ENCODE measurements at places on chromosomes 11 and 22.

GRCh38 chr22:50317178-50317577 lies 9.6 kb downstream of the DENND6B start:
- DNase-seq: no peak

GRCh38 chr11:88377144-88377543 lies 39.6 kb upstream of the CTSC start:
- no peak for DNase-seq

GRCh38 chr11:10648871-10649270 lies 44.7 kb downstream of the IRAG1 start:
- no peak for DNase-seq

DNA sequence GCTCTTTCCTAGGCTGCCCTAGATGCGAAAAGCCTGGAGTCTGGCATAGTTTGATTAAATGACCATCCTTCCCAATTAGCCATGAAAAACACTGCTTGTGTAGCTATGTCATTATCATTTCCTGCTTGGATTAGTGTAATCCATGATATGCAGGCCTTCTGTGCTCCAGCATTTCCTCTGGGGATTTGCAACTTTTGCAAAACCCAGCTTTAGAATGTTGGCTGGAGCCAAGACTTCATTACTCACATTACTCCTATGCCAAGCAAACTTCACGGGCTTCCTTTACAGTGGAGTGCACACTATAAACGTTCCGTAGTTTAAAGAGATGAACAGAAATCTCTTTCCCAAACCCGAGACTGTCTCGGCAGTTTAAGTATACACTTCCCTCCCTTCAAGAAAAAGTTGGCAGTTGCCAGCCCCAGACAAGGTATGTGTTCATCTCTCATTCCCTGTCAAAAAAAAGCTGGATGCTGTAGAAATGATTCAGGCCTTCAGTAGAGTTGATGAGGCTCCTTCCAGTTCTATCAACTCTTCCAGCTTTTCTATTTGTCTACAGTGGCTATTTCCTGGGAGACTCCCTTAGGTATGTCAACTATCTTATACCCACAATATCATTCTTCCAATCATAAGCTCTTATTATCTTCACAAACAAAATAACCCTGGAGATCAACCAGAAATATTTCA lies 180.0 kb downstream of the MAML2 start:
- DNase-seq: no peak

DNA sequence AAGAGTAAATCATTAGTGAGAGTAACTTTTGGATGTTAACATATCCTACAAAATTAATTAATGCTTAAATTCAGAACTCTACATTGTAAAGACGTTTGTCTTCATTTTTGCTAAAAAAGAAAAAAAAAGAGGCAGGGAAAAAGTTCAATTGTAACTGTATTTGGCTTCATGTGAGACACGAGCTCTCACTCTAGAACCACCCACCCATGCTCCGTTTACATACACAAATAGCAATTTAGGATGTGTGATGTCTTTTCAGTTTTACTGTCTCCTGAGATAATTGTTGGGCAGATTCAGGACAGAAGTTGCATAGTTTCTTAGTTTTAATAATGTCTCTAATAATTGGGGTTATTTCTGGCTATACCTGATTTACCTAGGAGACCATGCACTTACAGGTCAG lies 248.6 kb downstream of the AASDHPPT start:
- no peak for DNase-seq

DNA sequence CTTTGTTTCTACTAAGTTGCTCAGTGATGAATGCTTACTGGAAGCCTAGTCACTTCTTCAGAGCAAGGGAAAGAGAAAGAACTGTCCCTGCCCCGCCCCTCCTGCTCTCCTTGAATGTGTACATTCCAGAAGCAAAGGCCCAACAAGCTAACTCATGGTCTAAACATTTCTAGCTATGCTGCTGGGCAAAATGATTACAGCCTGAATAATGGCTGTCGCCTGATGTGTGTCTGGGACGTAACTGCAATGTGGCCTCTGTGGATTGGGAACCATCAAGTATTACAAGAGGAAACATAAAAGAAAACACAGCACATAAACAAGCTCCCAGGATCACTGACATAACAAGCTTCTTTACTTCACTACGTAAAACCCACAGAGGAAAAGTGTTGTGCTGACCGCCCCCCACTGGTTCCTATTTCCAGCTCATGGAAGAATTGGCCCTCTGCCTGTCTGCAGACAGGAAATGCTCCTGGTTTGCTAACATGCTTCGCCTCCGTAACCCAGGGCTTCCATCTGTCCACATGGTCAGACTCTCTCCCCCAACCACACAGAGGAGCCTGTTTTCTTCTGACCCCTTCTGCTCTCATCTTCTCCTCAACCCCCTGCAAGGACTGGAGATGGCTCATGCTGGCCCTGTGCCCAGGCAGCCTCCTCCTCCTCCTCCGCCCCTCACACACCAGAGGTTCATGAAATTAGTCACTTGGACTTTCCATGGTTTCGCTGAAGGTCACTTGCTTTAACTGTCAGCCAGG lies 187.2 kb downstream of the MAML2 start:
- no peak for DNase-seq

GRCh38 chr11:11141065-11141464 lies 212.0 kb downstream of the CSNK2A3 start:
- no peak for DNase-seq

GRCh38 chr11:13258855-13259254 lies 18.7 kb upstream of the BMAL1 start:
- no peak for DNase-seq

DNA sequence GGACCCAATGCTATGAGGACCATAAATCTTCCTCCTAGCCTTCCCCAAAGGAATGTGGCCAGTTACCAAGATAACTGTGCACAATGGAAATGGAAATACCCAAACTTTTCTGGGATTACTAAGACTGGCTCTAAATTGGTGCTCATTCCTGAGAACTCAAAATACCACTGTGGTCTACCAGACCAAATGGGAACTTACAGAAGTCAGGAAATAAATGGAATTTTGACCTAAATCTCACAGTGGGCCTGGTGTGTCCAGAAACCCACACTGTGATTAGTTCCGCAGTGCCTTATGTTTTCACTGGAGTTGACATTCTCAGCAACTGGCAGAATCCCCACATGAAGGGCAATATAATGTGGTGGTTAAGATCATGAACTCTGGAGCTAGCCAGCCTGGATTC lies 99.4 kb upstream of the ZC3H12C start:
- no peak for DNase-seq

GRCh38 chr11:43690929-43691725 lies 10.6 kb downstream of the HSD17B12 start:
- DNase-seq: no peak

DNA sequence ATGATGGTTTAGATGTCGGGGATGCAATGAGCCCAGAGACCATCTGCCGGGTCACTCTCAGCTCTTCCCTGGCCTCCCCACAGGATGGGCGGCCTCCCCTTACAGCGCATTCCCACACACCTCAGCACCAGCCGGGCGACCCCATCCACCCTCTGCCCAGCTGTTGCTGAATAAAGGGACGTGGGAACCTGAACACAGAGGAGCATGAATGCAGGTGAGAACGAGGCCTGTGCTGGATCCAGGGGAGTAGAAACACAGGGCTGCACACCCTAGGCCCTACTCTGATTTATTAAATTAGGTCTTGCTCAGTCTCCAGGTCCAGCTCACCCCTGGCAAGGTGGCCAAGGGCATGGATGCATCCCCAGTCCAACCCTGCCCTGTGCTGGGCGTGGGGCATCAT lies 180.5 kb downstream of the CTTN start:
- no peak for DNase-seq

GRCh38 chr11:44915621-44916020 lies 35.1 kb downstream of the TP53I11 start:
- DNase-seq: no peak

DNA sequence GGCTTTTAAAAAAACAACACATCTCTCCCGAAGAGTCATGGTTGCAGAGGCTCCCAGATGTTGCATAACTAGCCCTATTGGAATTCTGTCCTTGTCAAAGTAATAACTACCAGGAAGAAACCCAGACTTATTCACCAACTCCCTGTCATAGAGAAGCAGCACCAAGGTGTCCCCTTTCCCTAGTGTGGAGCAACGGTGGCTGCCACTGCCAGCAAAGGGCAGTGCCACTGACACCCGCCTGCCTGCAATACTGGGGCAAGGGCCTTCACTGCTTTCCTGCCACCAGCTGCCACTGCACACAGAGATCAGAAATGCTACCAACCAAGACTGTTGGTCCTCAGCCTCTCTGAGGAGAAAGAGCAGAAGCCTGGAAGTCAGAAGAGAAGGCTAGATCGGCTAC lies 27.3 kb downstream of the NAP1L4 start:
- no peak for DNase-seq

- peak; percentile 34 for DNase-seq
Measured at GRCh38 chr11:2892215-2892966, 6.8 kb upstream of the CDKN1C start.

DNA sequence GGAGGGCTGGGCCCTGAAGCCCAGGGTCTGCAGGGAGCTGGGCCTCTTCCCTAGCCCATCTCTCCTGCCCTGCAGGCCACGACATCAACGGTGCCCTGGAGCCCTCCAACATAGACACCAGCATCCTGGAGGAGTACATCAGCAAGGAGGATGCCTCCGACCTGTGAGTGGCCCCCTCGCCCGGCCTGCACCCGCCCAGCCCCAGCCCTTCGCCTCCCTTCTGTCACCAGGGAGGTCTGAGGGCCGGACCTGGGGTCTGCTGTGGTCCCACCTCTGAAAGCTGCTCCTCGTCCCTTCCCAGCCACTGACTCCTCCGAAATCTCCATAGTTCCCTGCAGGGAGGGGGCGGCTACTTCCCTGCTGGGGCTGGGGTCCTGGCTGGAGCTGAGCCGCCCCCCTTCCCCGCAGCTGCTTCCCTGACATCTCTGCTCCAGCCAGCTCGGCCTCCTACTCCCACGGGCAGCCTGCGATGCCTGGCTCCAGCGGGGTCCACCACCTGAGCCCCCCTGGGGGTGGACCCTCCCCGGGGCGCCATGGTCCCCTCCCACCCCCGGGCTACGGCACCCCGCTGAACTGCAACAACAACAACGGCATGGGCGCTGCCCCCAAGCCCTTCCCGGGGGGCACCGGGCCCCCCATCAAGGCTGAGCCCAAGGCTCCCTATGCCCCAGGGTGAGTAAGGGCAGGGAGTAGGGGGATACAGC lies 13.3 kb downstream of the MYRF start:
- DNase-seq: no peak

Measured in NCI-H774 (cell line).